ENCODE measurements at places on chromosomes 3 and 15. TPM values are rescaled to one million over a fixed set of nuclear protein-coding genes. Genes with fewer than 3 reads are reported as not detected.

DNA sequence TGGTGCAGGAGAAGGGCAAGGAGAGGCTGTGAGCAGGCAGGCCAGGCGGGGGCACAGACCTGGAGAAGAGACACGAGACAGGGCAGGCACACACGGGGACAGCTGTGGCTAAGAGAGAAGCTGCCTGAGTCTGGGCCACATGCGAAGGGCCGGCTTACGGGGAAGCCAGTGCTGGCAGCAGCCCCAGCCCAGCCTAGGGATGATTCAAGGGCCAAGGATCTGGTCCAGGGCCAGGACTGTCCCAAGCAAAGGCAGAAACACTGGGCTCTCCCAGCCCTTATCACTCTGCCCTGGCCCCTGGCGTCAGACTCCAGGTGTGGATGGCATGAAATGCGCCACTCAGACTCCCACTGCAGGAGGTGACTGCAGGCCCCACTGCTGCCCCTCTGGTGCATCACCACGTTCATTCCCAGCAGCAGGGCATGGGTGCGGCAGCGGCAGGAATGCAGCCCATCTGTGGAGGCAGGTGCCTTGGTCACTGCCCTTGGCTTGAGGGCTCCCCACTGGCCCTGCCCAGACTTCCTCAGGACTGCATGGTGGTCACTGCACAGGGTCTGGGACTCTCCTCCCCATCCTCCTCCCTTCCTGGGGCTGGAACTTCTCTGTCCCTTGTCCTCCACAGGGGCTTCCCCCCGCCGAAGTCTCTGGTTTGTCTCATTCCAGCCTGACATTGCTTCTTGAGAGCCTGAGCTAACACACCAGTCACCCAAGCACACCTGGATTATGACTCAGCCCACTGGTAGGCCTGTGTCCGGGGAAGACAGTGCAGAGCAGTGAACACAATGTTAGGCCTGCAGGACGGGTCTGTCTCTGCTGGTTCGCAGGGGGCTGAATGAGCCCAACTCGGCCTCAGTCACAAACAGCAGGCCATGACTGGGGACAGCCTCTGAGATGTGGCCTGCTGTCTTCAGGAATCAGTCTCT lies 69.3 kb downstream of the TBC1D2B start:
- H3K27me3 ChIP-seq = no peaks in the 10 kb centered on the region
- peaks cover 92% of the 10 kb centered on the region for H3K36me3 ChIP-seq
- no peak overlapping the region for H3K4me3 ChIP-seq
- DNase-seq = no peak

GRCh38 chr15:78808550-78808949 lies 2.7 kb downstream of the ADAMTS7 start:
- H3K36me3 ChIP-seq = no peaks in the 10 kb centered on the region
- peak; percentile 42 for DNase-seq
- peaks cover 20% of the 10 kb centered on the region for H3K4me1 ChIP-seq
- H3K27ac ChIP-seq = no peak overlapping the region
- H3K4me3 ChIP-seq = no peak overlapping the region

GRCh38 chr3:104281713-104282112 lies 1085.0 kb upstream of the ALCAM start:
- no peaks in the 10 kb centered on the region for H3K36me3 ChIP-seq
- no peaks in the 10 kb centered on the region for H3K27me3 ChIP-seq
- no peak overlapping the region for H3K4me3 ChIP-seq
- H3K27ac ChIP-seq = no peak overlapping the region
- no peaks in the 10 kb centered on the region for H3K4me1 ChIP-seq

DNA sequence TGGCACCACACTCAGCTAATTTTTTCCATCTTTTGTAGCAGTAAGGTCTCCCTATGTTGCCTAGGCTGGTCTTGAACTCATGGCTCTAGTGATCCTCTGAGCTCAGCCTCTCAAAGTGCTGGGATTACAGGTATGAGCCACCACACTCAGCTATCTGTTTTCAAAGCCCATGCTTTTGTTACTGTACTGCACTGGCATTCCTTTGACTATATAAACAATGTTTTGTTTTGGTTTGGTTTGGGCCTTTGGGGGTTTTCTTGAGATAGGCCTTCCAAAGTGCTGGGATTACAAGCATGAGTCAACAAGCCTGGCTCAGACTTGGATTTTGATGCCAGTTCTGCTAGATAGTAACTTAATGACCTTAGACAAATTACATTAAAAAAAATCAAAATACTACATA lies 89.7 kb upstream of the GK5 start:
- peaks cover 73% of the 10 kb centered on the region for H3K36me3 ChIP-seq
- no peak overlapping the region for H3K27ac ChIP-seq
- H3K27me3 ChIP-seq = no peaks in the 10 kb centered on the region

DNA sequence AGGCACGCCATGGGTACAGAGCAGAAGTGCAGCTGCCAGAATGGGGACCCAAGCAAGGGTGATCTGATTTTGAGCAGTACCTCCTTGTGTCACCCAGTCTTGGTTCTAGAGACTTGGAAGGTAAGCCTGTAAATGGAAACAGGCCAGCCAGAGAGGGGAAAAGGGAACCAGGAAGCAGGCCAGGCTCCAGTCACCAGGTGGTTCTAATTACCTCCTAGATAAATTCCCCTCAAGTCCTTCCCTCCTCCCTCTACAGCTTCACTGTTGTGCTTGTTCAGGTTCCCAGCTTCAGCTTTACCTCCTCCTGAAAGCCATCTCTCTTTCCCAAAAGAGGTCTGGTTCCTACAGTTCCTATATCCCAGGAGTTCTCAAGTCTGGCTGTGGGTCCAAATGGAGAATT lies 58.8 kb upstream of the SLC7A14 start:
- no peak overlapping the region for H3K4me3 ChIP-seq
- H3K4me1 ChIP-seq = no peaks in the 10 kb centered on the region
- H3K27me3 ChIP-seq = no peaks in the 10 kb centered on the region
- H3K27ac ChIP-seq = no peak overlapping the region

DNA sequence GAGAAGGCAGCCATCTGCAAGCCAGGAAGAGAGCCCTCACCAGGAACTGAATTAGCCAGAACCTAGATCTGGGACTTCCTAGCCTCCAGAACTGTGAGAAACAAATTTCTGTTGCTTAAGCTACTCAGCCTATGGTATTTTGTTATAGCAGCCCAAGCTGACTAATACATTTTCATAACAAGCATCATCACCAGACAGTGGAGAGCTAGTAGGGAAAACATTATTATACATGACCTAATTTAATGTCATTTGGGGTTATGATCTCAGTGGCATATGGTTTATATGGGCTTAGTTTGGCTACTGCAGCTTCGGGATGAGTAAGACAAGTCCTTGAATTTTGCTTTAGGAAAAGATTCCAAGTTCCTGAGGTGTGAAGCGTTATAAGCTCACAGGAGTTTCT lies 35.6 kb downstream of the LNP1 start:
- no peak for DNase-seq
- H3K27ac ChIP-seq = no peak overlapping the region
- H3K27me3 ChIP-seq = no peaks in the 10 kb centered on the region
- no peak overlapping the region for H3K4me3 ChIP-seq

DNA sequence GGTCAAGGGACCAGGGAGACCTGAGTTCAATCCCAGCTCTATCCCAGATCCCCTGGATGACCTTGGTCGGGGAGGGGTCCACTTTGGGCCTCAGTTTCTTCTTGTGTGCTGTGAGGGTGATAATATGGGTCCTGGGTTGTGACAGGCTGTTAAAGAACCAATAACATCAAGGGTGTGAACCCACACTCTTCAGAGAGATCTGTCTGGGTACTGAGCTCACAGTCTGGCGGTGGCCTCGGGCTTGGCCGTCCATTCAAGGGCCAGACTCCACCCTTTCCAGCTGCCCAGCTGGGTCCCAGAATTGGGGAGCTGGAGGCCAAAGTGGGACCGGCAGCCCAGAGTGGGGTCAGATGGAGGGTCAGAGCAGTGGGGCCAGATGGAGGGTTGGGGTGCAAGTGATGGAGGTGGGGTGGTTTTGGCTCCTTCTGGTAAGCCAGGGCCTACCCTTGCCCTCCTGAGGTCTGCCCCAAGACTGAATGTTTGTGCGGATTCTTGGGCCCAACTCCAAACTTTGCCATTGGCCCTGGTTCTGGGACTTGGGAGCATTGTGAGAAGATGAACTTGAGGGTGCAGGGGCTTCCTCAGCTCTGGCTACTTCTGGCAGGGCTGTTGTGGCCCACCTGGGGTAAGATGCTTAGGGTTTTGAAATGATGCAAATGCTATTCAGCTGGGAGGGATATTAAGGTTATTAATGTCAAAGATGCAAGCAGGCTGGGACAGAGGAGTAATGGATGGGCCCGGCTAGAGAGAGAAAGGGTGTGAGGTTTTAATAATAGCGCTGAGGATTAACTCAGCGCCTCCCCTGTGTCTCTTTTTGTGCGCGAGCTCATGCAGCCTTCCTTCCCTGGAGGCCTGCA lies 1.5 kb downstream of the CORO2B start:
- H3K27me3 ChIP-seq = peaks cover 33% of the 10 kb centered on the region
- H3K4me1 ChIP-seq = peaks cover 15% of the 10 kb centered on the region

- no peak overlapping the region for H3K27ac ChIP-seq
- H3K4me1 ChIP-seq = no peaks in the 10 kb centered on the region
- no peaks in the 10 kb centered on the region for H3K27me3 ChIP-seq
- H3K36me3 ChIP-seq = no peaks in the 10 kb centered on the region
- H3K4me3 ChIP-seq = no peak overlapping the region
These were observed 707.7 kb upstream of the EPHA6 start for GRCh38 chr3:96106701-96107100.

DNA sequence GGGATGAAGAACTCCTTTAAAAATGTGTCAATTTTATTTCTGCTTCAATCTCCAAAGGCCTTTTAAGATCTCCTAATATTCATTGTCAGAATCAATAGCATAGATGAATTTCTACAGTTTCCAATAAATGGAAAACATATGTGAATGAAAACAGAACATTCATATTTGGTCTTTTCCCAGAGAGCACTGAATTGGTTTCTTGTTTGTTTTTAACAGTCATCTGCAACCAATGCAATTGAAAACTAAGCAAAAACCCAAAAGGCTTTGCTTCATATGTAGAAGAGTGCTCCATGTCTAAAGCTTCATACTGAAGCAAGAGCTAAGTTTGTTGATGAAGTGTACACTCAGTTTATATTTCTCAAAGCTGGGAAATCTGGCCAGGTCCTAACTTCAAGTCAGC lies 426.5 kb upstream of the CDIN1 start:
- H3K27me3 ChIP-seq = no peaks in the 10 kb centered on the region
- H3K27ac ChIP-seq = no peak overlapping the region
- H3K4me1 ChIP-seq = no peaks in the 10 kb centered on the region
- H3K36me3 ChIP-seq = no peaks in the 10 kb centered on the region
- no peak overlapping the region for H3K4me3 ChIP-seq
- no peak for DNase-seq

MYZAP gene
- total RNA-seq = 0.66 TPM

ROBO2 gene
- total RNA-seq = not detected

SLC2A2 gene
- total RNA-seq = not detected

CCDC13 gene
- not detected for total RNA-seq

ADGRG7 gene
- not detected for total RNA-seq

FANCD2OS gene
- total RNA-seq = not detected
